ENCODE measurements at places on chromosomes 4 and X. TPM values are rescaled to one million over a fixed set of nuclear protein-coding genes. Genes with fewer than 3 reads are reported as not detected.
A peak's percentile ranks its signal among the peaks of the same experiment; 100 is the strongest.

The SMARCA5 gene
- total RNA-seq: 33.3 TPM

The ARX gene
- 1.1 TPM for total RNA-seq

The KLF8 gene
- total RNA-seq: 3.8 TPM

The UGT2A1 gene
- total RNA-seq: not detected

The PHOX2B gene
- total RNA-seq: 0.09 TPM

The SLC16A2 gene
- total RNA-seq: 0.70 TPM

The TEX13D gene
- not detected for total RNA-seq

DNA sequence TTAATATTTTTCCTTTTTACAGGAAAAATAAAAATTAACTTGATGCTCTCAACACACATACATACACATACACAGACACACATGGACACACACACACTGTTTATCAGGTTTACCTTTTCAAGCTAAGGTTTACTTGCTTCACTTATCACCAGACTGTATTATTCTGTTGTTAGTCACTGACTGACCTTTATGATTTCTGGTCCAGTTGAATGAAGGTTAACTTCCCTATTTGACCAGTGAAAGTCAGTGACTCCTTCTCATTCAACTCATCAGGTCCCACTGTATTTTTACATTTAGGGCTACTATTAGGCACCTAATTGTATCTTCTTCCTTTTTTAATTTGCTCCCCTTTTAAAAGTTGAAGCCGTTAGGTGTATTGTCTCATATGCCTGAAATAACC is 16.0 kb downstream of the DIAPH2 start:
- DNase-seq: no peak

DNA sequence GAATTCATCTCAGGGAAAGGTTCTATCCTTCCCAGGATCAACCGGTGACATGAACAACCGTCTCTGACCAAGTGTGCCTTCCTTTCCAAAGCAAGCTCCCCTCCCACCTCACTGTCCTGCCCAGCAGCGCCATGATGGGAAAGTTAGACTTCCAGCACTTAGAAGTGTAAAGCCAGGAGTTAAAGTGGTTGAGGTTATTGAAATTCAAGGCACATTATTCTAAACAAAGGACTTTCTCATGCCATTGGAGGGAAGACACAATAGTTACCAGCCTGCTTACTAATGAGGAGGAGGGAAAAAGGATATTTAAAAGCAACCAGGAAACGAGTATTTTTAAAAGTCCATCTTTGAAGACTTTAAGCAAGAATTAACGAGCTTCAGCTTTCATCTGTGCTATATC is 96.8 kb downstream of the NSUN7 start:
- DNase-seq: no peak

GRCh38 chr4:159051245-159052071 is 51.4 kb upstream of the RAPGEF2 start:
- DNase-seq: no peak

DNA sequence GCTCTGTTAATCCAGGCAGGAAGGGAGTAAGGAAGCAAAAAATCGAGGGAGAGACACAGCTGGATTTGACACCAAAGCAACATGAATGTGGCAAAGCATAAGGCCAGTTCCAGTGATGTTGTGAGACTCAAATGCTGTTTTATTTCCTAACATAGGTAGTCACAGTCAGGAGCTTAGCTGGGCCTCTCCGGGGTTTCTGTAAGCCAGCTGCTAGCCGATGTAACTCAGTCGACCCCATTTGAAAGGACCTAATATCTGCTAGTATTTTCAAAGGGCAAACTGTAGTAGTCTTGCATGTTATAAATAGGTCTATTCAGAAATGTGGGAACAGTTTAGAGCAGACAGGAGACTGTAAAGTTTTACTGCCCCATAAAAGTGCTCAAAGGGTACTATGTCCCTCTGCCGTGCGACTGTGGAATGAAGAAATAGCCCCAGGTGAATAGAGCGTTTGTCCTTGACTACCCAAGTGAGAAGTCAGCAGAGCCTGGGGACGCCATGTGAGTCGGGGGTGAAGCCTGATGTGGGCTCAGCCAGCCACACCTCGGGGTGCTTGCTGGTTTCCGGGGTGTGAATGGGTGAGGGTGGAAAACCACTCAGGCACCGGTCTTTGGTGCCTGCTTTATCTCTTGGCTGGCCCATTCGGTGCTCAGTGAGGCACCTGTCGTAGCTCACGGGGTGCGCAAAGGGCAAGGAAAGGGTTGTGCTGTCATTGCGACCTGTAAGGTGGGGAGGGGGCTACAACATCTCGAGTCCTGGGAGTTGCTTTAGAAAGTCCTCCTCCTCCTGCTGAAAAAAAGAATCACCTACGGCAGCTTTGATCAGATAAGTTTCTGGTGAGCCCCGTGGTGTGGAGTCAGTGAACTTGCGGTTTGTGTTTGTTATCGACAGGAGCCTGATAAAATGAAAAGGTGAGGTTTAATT is 745 bp downstream of the TRIM2 start:
- peak; percentile 71 for DNase-seq

GRCh38 chr4:127174616-127175015 is 458.1 kb upstream of the INTU start:
- DNase-seq: no peak

- no peak for DNase-seq
These were observed 6.9 kb downstream of the ATP7A start for GRCh38 chrX:77917294-77917933.

GRCh38 chrX:111376897-111377578 is 35.0 kb downstream of the DCX start:
- DNase-seq: no peak

Data from left colon (tissue), 2 donors.